Activated CD4-positive, alpha-beta T cell treated with anti-CD3 and anti-CD28 coated beads for 4 hours (primary cell): ENCODE measurements at places on chromosomes 5 and 9.

DNA sequence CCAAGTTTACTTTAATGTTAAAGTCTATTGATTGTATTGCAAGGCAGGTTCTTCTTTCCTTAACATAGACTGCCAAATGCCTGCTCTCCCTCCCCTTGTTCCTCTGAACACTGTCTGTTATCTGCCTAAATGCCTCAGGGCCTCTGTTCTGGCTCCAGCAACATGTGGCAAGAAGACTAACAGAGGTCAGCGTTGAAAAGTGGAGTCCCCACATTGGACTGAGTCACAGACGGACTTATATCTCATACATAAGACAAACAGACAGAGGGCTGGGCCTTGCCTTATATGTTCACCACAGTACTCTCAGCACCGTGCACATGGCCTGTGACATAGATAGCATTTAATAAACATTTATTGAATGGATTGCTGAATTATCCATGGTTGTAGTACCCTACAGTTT lies 91.4 kb downstream of the TSSK1B start:
- no peak for DNase-seq

DNA sequence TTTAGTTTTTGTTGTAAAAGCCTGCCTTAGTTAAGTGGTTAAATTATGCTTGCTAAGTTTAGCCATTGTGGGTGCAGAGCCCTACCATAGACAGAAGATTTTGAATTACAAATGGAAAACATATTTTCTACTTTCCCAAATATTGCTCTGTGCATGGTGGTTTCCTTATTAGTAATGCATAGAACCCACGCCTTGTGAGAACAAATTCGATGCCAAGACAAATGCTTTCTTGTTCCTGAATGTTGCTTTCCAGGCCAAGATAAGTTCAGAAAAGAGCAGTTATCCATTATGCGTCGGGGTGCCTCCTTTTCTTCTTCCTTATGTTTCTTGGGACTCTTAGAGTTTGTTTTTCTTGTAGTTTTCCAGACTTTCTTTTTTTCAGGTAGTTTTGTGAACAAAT lies 31.0 kb upstream of the GARNL3 start:
- no peak for DNase-seq

GRCh38 chr5:104111632-104112031 lies 549.0 kb upstream of the NUDT12 start:
- no peak for DNase-seq

- DNase-seq: no peak
Observed at GRCh38 chr5:21810737-21811316, 1042.3 kb downstream of the CDH12 start.

GRCh38 chr9:20507431-20507830 lies 114.9 kb downstream of the MLLT3 start:
- DNase-seq: no peak

DNA sequence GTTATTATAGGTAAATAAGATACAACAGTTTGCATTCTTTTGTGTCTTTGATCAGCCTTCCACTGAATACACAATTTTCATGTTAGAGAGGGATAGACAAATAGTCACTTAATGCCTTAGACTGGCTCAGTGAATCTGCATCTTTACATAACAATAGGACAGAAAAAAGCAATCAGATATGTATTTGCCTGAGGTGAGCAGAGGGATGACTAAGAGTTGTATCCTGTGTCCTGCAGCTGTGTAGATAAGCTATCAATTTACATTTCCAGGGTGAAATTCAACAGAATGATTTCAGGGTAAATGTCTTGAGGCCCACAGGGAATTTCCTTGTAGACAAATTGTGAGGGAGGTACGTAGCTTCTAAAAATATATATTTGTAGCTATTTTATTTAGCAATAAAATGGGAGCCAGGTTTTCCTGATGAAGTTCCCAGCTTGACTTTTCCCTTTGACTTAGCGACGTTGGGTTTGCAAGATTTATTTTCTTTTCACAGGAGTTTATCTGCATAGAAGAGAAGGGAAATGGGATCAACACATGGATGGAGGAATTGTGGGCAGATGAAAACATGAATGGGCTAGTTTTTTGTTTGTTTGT lies 586.1 kb upstream of the CDH6 start:
- no peak for DNase-seq

DNA sequence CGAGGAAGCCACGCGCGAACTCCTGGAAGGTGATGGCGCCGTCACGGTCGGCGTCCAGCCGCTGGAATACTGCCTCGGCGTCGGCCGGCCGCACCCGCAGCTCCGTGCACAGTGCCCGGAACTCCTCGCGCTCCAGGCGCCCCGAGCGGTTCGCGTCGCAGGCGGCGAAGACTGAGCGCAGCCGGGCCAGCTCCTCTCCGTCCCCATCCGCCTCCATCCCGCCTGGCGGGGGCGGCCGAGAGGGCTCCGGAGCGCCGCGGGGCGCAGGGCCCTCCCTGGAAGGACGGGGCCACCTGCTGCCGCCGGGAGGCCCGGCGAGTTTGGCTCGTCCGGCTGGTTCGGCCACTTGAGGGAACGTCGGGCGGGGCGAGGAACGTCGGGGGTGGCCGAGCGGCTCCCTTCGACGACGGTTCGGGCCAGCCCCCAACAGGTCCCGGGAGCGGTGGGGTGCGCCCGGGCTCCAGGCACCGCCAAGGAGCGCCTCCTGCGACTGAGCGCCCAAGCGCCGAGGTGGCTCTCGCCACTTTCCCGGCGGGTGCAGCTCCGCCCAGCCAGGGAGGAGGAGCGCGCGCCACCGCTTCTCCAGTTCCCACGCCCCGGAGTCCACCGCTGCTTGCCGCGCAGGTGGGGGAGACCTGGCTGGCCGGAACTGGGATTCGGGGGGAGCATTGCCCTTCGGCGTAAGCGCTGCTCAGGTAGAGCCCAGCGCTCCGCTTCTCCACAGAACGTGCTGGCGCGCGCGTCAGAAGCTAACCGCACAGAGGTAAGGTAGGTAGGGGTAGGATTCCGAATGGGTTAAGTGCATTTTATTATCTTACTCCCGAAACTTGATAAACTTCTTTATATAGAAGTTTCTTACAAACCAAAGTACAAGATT lies at the start of gene RASEF:
TSS of gene RASEF (minus strand) at position 492 of the 877 bp plus-strand sequence. CDS start at position 217, 275 bp downstream.
- no peak for DNase-seq

DNA sequence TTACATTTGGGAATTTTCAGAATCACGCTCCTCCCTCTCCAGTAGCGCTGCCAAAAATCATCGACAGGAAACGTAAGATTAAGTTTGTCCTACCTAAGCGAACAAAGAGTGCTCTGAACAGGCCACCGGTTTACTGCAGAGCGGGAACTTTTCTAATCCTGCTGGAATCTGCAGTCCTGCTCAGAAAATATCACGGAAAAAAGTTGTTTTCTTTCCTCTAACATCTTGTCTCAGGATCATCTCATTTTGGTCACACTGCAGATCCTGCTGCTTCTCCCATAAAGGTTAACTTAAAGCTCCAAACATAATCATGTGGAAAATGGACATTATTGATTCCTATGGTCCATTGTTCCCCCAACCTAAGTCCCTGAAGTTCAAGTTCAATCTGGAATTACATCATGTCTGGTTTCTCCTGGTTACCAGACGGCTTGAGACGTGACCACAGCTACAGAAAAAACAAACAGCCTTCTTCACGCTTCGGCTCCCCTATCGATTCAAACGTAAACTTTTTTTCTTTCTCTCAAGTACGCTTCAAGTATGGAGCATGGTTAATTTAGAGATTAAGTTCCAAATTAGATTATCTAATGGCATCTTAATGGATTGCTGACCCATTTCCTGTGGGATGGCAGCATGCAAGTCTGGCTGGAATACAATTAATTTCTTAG lies 217.6 kb downstream of the NFIB start:
- DNase-seq: no peak

GRCh38 chr5:6712142-6712576 lies 1.1 kb upstream of the TENT4A start:
- peak; percentile 39 for DNase-seq
